IPS DF 19.7 (cell line): ENCODE measurements at places on chromosomes 3 and 15.

- DNase-seq, result no peak
Observed at GRCh38 chr15:40751745-40752144, 3.3 kb downstream of the RMDN3 start.

DNA sequence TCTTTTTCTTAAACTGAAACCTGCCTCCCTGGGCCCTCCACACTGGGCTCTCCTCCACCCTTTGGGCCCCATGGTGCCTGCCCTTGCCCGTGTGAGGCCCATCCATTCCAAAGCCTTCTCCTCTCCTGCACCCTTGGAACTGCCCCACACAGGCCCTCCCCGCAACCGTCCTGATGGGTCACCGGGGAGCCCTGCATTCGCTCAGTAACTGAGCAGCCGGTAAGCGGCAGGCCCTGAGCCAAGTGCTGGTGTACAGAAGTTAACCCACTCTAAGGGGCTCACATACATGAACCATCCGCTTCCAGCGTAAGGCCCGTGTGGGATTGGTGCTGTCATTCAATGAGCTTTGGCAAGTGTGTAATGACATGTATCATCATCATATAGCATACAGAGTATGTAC lies 5.4 kb upstream of the LRRC15 start:
- DNase-seq, result no peak

DNA sequence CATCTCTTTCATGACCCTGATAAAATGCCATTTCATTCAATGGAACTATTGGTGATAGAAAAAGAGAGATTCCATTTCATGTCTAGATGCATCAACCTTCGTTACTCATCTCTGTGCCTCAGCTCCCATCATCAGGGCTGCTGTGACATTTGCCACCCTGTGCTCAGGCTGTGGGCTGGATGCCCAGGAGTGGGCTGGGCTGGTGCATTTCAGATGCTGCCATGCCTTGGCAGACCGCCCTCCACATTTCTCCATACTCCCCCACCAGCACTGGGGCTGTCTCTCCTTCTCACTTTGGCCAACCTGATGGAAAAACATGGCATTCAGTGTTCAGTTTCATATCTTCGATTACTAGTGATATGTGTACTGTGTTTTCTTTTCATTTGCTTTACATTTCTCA lies 59.1 kb downstream of the DNASE1L3 start:
- DNase-seq, result no peak

GRCh38 chr15:56049577-56049976 lies 56.2 kb upstream of the NEDD4 start:
- DNase-seq, result no peak

DNA sequence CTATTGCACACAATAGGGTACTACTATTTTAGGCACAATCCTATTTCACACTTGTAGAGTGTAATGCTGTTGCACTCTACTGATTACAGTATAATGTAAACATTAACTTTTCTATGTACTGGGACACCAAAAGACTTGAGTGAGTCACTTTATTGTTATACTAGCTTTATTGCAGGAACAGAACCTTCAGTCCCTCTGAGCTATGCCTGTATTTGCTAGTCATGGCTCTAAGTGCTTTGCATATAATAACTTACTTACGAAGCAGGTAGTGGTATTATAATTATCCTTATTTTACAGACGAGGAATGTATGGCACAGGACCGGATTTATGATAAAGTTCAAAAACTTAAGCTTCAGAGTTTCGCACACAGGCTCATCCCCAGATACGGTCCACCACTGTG lies 106.6 kb upstream of the SLC6A6 start:
- no peak for DNase-seq

DNA sequence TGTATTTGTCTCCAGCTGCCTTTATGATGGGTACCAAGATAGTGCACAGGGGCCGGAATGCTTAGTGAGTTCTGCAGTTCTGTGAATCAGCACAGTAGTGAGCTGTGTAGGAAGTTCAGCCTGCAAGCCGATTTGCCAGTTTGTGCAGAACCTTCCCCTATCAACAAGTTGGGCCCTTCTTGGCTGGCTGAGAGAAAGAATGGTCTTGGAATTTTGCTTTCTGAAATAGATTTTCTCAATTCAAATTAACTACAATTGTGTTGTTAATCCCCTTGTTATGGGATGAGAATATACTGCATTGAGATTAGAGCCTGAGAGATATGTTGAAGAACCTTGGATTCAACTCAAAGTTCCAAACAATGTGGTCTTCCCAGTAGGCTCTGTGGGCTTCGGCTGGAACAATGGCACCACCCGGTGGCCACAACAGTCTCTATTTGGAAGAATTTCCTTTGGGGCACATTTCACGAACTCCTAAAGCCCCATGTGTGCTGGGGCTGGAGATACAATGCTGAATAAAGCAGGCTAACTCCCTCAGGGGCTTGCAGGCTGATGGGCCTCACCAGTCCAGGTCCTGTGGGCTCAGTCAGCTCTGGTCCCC lies 59.1 kb downstream of the TRIM42 start:
- peak; percentile 40 for DNase-seq

GRCh38 chr3:12948891-12949711 lies 107.7 kb upstream of the RPL32 start:
- DNase-seq, result no peak

- DNase-seq, result no peak
Observed at GRCh38 chr3:108342837-108343486, 46.6 kb downstream of the HHLA2 start.

- DNase-seq, result no peak
Observed at GRCh38 chr15:49059491-49059890, 13.2 kb upstream of the SECISBP2L start.

- no peak for DNase-seq
Observed at GRCh38 chr15:55587321-55588069, 650 bp downstream of the PYGO1 start.

DNA sequence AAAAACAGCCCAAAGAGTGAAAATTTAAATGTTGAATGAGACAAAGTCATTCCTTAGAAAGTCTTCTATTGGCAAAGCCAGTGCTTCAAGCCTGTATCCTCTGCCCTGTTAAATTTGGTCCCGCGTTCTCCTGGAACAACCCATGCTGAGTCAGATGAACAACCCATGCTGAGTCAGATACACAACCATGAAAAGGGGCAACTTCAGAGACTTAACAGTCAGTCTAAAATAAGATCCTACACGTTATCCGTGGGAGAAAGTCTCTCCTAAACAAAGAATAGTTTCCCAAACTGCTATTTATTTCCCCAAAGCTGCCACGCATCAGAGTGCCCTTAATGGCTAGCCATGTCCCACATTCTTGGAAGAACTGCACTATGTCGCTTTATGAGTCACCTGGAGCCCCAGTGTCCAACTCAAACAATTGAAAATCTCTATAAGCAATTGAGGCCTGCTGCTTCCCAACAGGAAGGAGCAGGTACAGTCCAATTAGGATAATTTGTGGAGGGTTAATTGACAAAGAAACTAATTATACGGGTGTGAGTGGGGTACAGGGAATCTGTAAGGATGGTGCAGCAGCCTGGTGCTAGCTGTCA lies 66.1 kb downstream of the WHAMM start:
- no peak for DNase-seq

- DNase-seq, result no peak
Observed at GRCh38 chr3:127814325-127814781, 8.0 kb downstream of the MGLL start.

DNA sequence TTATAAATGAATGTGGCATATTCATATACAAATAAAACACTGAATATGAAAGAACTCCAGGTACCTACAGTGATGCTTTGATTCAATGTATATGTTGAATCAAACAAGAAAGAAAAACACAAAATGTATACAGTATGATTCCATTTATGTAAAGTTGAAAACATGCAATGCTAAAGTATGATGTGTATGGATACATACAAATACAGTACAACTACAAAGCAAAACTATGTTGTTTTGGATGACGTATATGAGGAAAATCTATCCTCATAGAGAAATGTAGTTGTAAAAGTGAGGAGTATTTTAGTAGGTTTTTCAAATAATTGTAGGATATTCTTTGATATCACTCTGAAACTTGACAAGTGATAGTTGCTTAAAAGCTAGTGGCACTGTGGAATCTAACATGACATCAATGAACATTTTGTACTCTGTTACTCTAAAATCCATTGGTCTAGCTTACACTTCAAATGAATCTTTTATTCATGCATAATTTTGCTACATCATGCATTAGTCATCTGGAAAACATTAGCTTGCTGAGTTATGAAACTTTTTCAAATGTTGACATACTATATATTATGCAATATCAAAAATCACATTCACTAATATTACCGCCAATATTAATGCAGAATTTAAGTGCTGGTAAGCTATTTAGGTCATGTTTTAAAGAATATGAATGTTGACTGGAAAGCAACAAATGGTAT lies 278.1 kb upstream of the CHRNA7 start:
- no peak for DNase-seq

DNA sequence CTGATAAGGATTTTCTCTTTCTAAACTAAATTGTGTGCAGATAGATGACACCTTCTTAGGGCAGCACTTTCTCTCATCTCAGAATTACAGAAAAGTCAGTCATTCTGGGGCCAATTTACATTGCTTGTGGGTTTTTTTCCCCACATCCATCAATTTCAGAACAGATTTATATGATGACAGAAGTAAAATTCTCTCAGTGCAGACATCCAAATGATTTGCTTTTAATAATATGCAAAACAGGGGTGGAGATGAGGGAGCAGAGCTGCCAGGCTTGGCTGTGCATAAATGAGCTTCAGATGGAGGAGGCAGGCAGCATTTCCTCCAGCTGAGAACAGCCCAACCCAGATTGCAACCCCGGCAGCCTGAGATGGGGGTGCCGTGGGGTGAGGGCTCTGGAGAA lies 44.0 kb downstream of the EDEM1 start:
- DNase-seq, result no peak

DNA sequence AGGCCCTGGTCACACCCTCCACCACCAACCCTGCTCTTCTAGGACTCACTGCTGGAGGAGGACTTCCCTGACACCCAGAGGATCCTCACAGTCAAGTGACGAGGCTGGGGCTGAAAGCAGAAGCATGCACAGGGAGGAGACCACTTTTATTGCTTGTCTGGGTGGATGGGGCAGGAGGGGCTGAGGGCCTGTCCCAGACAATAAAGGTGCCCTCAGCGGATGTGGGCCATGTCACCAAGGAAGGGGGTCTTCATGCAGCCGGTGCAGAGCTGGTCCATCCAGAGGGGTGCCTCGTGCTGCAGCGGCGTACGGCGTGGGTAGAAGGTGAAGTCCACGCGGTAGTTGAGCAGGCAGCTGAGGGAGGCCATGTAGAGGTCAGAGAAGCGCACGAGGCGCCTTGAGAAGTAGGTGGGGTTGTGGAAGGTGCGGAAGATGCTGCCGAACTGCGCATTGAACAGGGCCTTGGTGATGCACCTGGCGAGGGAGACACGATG lies 9.4 kb downstream of the NT5DC2 start:
- no peak for DNase-seq

DNA sequence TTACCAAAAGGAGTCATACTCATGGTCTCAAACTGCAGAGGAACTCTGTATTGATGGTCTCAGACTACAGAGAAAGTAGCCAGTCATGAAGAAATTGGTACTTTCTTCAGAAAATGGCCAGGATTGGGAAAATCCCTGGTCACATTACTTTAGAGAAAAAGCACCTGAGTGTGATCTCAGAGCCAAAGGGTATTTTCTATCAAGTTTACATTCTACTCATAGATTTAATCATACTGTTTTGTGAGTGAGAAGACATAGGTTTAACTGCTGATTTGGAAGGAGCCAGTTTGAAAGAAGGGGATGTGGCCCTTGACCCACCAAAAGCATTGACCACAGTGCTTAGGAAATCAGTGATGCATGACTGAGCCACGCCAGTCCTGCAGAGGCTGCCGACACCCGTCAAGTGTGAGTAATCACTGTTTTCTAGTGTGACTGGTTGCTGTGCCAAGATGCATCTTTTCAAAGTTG lies 203.6 kb downstream of the AKAP13 start:
- DNase-seq, result no peak

- DNase-seq, result peak; percentile 54
Observed at GRCh38 chr3:61875046-61875844, 313.9 kb downstream of the PTPRG start.

DNA sequence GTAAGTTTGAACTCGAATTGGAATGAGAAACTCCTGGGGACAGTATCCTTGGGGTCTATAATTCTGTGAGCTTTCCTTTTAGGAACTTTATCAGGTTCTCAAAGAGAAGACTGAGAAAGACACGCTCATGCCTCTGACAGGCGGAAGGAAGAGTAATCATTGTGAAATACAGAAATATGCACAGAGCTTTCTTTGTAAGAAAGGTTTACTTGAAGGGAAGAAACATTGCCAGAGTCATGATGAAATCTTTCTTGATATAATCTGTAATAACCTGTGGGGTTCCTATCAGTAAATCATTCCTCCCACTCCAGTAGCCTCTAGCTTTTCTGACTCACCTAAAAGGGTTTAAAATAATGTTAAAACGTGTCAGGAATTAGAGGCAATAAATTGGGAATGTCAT lies 83.6 kb upstream of the CCDC39 start:
- no peak for DNase-seq

GRCh38 chr15:74723754-74724334 lies 1.5 kb downstream of the CYP1A1 start:
- peak; percentile 67 for DNase-seq

- no peak for DNase-seq
Observed at GRCh38 chr3:18556503-18557135, 131.5 kb upstream of the SATB1 start.

GRCh38 chr15:44159492-44159891 lies 35.6 kb downstream of the FRMD5 start:
- no peak for DNase-seq

GRCh38 chr3:474828-475227 lies 278.3 kb downstream of the CHL1 start:
- DNase-seq, result no peak
